ENCODE measurements at places on chromosomes 1 and 21.

DNA sequence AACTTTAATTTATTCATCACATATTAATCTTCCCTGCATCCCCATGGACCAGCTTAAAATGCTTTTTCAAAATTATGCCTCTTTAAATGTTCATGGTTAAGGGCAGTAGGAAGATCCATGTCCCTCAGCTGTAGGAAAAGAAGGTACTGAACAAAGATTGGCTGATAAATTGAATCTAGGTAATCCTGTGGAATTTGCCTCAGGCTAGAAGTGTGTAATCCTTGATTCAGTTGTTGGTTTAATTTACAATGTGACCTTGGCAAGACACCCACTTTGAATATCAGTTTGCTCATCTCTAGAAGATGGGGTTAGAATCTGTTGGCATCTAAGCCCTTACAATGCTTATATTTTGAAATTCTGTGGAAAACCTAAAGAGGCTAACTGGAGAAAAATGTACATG, 6.1 kb downstream of the TTC4 start:
- DNase-seq, result no peak

GRCh38 chr1:97243973-97244560, 522.5 kb downstream of the PTBP2 start:
- no peak for DNase-seq

GRCh38 chr1:86499987-86500593, 31.4 kb downstream of the CLCA1 start:
- DNase-seq, result no peak

DNA sequence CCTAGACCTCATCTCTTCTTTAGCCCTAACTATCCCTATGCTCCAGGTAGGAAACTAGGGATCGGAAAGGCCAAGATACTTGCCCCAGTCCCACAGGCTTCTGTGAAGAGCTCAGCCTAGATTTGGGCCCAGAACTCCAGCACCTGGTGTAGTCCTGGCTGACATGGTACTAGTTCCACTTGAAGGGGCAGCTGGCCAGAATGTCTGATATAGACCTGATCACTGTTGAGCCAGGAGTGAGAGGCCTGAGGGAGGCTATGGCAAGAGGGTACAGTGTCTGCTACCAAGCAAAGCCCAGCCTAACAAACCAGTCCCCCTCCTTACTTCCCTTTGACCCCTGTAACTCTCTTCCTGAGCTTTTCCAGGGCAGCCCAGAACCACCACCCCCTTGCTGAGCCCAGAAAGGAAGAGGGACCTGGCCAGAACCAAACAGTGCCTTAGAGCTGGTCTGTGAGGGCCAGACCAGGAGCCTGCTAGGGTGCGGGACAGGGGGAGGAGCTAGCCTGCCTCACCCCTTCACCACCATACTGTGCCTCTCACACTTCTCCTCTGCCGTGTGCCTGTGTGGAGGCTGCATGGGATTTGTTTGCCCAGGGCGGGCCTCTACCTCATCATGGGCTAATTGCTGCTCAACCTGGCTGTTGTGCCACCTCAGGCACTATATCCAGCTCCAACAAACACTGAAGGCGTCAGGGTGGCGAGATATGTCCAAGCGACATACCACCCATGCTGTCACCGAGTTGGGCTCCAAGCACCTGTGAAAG, 10.9 kb downstream of the POMGNT1 start:
- DNase-seq, result no peak

- DNase-seq, result no peak
Observed at GRCh38 chr1:145959957-145960467, 2.2 kb upstream of the LIX1L start.

GRCh38 chr1:147272042-147272441, 29.6 kb downstream of the CHD1L start:
- no peak for DNase-seq

- DNase-seq, result no peak
Observed at GRCh38 chr1:52544665-52545525, 8.0 kb downstream of the TUT4 start.

GRCh38 chr1:229229137-229229720, 41.7 kb upstream of the RAB4A start:
- no peak for DNase-seq

DNA sequence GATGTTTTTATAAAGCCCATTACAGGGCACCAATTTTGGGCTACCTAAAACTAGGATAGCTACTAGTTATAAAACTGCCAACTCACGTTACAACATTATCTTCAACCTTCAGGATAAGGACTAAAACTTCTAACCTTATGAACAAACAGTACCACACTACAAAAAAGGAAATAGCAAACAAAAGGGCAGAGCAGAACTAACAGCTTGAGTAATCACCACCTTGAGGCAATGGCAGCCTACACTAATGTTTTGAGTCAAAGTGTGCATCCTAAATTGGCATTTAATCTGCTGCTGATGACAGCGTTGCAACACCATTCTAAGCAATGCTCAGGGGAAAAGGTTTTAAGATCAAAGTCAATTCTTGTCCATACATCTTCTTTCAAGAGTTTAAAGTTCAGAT, 27.2 kb downstream of the PTP4A2 start:
- no peak for DNase-seq

DNA sequence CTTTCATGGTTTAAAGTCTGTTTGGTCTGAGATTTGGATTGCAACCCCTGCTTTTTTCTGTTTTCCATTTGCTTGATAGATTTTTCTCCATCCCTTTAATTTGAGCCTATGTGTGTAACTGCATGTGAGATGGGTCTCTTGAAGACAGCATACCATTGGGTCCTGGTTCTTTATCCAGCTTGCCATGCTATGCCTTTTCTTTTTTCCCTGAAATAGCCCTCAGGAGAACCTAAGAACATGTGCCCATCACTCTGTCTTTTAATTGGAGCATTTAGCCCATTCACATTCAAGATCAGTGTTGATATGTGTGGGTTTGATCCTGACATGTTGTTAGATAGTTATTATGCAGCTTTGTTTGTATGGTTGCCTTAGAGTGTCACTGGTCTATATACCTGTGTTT, 21.7 kb upstream of the DENND1B start:
- DNase-seq, result no peak

GRCh38 chr1:7046891-7047290, 261.6 kb downstream of the CAMTA1 start:
- DNase-seq, result no peak

DNA sequence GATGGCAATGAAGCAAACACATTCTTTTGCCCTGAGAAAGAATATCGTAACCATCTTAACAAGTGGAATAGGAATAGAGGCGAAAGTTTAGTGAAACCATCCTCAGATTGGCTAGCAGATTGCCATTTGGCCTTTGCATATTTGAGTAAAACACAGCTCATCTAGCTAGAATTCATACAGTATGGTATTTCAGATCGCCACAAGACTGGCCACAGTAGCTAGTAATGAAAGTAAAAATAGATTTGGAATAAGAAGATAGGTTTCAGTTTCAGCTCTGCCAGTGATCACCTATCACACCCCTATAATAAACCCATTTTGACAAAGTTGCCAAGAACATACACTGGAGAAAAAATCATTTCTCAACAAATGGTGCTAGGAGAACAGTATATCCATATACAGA, 294.9 kb downstream of the LRRIQ3 start:
- DNase-seq, result no peak

- no peak for DNase-seq
Observed at GRCh38 chr1:58933599-58933926, 149.7 kb upstream of the JUN start.

- no peak for DNase-seq
Observed at GRCh38 chr1:99956755-99957154, 13.0 kb upstream of the SLC35A3 start.

- DNase-seq, result no peak
Observed at GRCh38 chr1:88662723-88663122, 21.4 kb upstream of the PKN2 start.

DNA sequence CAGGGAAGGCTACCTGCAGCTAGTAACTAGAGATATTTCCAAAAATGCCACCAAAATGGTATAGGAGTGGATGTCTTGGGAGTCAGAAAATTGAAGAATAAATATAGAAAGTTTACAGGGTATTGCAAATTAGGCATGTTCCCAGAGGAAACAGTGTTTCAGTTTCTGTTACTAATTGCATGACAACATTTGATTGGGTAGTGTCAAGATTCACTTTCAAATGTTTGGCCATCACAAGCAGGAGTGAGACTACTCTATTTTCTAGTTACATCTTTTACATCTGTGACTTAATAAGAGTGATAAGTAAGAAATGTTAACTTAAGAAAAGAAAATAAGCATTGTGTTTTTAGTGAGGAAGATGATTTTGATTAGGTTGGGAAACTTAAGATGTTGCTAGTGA, 30.2 kb downstream of the AMY1C start:
- DNase-seq, result no peak

DNA sequence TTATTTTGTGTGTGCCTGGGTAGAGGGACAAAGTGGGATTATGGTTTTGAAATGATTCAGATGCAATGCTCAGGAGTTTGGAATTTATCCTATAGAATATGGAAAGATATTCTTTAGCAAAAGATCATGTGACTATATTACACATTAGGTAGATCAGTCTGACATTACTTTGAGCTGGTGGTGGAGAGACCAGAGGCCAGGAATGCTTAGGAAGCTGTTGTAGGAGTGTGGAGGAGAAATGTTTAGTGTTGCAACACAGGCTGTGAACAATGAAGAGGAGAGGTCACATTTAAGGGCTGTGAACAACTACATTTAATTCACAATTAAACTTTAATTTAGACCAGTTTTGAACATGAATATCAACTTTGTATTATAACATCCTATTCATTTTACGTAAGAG, 45.3 kb upstream of the PODN start:
- DNase-seq, result no peak

DNA sequence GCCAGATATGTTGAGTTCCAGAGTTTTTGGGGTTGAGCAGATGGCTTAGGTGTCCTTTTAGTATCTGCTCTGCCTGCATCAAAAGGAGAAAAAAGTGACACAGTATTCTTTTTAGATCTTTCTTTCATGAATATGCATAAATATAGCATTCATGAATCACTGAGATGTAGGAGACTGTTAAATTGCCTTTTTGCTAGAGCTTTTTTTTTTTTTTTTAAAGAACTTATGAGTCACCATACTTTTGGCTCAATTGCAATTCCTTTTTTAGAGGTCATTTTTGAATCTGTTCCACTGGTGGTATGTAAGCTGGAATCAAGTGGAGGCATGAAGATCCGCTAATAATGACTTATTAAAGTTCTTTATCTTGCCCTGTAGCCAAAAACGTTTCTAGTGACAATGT, 480.9 kb upstream of the ZRANB2 start:
- no peak for DNase-seq

DNA sequence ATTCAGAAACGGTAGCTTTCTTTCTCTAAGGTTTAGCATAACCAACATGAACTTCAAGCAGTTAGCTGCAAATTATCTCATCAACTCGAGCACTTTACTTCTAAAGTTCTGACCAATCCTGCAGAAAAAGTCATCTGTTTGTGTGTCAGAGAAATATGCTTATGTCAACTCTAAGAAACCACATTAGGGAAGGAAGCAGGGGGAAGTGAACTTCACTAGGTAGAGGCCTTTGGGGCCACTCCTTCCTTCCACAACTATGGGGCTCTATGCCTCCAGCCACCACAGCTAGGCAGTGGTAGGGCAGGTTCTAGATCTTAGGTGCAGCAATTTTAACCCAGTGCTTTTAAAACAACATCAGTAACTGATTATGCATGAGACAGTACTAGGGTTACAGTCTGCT, 375.9 kb downstream of the DSCAM start:
- no peak for DNase-seq

Data from nucleus accumbens (tissue), 56 donors.